AG09309 (cell line): ENCODE measurements at places on chromosomes 4 and X.
A peak's percentile ranks its signal among the peaks of the same experiment; 100 is the strongest.

DNA sequence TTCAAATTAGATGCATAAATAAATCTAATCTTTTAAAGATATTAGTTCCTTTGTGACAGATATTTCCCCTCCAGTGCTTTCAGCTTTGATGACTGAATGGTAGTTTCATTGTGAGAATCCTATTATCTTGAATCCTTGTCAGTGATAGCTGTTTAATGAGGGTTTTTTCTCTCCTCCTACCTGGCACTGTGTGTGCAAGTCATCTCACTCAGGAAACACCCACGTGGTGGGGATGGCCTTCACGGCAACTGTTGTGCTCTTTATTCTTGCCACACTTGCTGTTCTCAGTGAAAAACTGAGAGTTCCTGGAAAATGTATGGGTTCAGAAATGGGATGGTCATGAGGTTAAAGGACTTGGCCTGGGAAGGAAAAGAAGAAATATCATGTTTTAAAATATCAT is 129.9 kb downstream of the SPRY1 start:
- no peak for DNase-seq

- no peak for DNase-seq
Observed at GRCh38 chr4:149980941-149981340, 97.3 kb upstream of the DCLK2 start.

DNA sequence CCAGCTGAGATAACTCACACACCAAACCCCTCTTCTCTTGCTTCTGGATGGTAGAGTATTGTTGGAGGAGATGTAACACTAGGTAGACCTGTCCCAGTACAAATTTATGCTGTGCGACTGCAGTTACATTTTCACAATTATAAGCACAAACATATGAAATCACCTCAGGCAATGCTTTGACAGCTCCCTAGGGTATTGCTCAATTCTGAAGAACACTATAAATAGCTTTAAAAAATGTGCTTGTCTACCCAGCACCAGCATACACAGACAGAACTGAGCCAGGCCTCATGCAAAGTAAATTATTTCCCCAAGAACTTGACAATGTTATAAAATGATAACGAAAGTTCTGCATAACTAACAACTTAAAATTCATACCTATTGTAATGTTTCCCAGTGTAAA is 1999.1 kb upstream of the ADGRL3 start:
- DNase-seq, result no peak

- DNase-seq, result no peak
Observed at GRCh38 chr4:10620935-10621488, 63.6 kb downstream of the CLNK start.

DNA sequence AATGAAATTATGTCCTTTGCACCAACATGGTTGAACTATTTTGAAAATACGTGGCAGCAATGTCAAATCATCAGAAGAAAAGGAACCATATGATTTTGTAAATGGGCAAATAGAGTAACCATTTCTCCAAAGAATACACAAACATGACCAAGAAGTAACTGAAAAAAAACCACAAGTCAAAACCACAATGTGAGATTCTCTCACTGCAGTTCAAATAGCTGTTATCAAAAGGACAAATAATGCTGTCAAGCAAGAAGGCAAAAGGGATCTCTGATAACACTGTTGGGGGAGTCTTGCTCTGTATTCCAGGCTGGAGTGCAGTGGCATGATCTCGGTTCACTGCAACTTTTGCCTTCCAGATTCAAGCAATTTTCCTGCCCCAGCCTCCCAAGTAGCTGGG is 280.8 kb upstream of the ZCCHC13 start:
- DNase-seq, result no peak

DNA sequence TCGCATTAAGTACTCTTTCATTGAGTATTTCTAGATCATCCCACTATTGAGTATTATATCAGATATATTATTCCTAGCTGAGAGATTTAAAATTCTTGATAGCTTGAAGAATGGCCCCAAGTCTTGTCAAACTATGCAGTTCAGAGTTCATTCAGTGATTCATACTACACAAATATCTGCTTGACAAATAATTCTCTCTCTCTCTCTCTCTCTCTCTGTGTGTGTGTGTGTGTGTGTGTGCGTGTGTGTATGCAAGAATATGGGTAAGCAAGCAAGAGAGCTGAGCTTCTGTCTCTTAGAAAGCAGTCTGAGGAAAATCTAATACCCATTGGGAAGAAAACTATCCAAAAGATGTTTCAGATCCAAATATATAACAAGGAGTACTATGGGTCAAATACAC is 142.0 kb downstream of the SLC10A7 start:
- DNase-seq, result no peak

- no peak for DNase-seq
Observed at GRCh38 chrX:109782994-109783700, 50.1 kb upstream of the ACSL4 start.

- no peak for DNase-seq
Observed at GRCh38 chrX:44068043-44068442, 94.9 kb upstream of the NDP start.

- no peak for DNase-seq
Observed at GRCh38 chrX:23855569-23855968, 52.2 kb downstream of the APOO start.

GRCh38 chr4:169791062-169791461 is 33.3 kb upstream of the HPF1 start:
- DNase-seq, result no peak

DNA sequence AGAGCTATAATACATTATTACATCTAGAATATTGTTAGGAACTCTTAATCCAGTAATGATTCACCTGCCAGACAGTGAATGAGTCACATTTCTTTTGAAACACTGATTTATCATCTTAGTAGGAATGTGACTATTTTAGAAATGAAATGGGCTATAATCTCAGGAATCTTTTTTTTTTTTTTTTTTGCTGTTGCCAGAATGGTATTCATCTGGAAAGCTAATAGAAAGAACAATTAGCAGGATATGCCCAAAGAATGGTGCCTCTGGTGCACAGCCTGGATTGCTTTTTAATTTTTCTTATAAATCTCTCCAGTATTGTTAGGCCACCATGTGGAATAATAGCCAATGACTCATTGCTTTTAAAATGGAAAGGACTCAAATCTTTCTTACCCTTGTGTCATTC is 181.1 kb upstream of the SMIM31 start:
- peak; percentile 5 for DNase-seq

DNA sequence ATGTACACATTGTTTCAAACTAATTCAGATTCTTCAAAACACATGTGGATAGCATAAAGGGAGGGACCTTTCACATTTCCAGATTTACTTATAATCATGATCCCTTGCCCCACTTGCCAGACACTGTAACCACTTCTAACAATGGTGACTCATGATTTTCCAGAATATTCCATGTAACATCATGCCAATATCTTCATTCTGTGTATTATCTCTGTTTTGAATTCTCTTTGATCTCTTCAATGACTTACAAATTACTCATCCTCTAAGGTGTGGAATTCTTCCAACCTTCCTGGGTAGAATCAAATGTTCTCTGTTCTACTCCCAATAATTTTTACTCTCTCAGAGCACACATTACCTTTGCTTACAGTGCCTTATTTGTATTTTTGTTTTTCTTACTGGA is 517.1 kb downstream of the PCDH7 start:
- DNase-seq, result no peak

DNA sequence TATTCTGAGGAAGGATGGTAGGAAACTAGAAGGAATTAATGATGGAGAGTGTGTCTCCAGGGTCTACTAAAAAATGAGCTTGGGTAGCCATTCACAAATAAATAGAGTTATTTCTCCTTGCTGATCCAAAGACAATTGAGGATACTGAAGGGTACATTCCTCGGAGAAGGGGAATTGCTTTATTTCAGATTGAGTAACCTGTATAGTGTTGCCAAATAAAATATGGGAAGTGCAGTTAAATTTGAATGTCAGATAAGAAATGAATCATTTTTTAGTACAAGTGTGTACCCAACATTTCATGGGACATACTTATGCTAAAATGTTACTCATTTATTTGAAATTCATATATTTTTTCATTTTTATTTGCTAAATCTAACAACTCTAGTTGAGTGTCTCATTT is 16.0 kb upstream of the VSIG1 start:
- DNase-seq, result no peak

DNA sequence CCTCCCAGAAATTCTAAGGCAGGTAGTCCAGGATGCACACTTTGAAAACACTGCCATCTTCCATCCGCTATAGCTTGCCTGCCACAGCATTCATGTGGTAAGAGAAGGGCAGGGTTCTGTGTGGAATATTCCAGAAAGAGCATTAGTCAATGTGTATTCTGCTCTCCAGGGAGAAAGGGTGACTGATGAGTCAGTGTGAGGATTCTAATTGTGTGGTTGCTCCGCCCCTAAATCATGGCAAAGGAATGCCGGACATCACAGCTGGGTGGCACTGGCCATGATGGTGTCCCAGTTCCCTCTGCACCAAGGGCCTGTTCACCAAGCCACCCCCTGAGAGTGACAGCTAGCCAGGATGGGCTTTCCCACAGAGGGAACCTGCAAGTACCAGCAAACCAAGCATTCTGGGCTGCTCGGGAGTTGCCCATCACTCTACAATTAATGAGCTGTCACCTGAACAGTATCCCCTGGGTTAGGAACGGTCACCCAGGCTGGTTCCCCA is 9.5 kb downstream of the IDS start:
- peak; percentile 39 for DNase-seq

- DNase-seq, result no peak
Observed at GRCh38 chrX:36642052-36642451, 366.1 kb upstream of the FAM47C start.

DNA sequence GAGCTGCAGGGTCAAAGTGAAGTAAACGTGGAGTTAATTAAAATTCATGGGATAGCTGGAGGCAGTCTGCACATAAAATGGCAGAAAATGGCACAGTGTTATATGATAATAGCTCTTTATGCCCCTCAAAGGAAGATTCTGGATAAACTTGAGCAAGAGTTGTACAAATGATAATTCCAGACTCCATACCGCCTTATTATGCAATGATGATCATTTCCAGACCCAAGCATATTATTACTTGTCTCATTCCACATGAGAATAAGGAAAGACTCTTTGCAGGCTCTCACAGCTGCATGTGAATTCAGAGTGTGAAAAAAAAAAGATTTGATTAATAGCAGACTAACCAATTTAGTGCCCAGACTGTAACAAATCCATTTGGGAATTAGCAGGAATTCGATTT is 105.4 kb downstream of the STK32B start:
- no peak for DNase-seq

- DNase-seq, result no peak
Observed at GRCh38 chr4:116401293-116401692, 684.1 kb downstream of the TRAM1L1 start.

- DNase-seq, result no peak
Observed at GRCh38 chr4:99875071-99875470, 19.2 kb downstream of the LAMTOR3 start.

DNA sequence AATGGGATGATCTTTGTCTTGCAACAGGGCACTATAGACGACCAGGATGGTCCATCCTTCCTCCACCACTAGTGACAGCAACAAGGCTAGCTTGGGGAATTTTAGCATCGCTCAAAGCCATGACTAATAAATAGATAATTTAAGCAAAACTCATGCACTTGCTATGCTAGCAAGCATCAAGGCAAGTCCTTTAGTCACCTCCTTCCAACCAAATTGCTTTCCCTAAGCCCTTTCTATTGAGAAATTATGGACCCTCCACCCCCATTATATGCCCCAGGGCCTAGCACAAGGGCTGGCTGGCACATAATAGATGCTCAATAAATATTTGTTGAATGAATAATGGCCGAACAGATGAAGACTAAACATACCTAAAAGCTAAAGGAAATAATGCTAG is 28.6 kb downstream of the SLC16A2 start:
- DNase-seq, result peak; percentile 49

DNA sequence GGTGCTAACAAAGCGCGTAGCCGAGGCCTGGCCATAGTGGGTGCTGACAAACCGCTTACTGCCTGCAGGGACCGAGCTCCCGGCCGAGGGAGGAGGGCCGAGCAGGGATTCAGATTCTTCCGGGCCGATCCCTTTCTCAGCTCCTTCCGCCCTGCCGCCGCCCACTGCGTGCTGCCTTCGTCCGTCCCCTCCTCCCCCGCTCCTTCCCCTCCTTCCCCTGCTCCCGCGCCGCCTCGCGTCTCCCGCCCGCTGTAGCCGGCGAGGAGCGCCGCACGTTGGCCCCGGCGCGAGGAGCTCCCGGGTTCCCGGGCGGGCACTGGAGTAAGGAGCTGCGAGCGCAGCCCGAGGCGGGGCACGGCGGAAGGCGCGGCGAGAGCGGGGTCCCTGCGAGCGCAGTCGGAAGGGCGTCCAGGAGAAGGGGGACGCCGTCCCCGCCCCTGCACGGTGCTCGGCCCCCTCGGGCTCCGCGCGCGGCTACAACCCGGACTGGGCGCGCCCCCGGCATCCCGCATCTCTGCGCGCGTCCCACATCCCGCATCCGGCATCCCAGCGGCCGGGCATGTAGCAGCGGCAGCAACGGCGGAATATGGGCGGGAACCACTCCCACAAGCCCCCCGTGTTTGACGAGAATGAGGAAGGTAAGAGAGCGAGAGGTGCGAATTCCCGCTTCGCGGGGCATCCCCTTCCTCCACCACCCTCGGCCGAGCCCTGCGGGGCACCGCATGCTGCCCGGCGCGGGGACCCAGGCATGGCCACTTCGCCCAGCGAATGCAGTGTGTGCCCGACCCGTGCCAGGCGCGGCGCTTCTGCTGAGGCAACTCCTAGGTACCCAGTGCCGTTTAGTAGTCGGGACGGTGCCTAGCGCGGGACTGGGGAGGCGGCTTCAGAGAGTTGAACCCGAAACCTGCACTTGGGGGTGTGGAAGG is at the start of gene STK32B:
Gene STK32B (plus strand): TSS at position 203 of the 926 bp plus-strand sequence.
- DNase-seq, result peak; percentile 40

DNA sequence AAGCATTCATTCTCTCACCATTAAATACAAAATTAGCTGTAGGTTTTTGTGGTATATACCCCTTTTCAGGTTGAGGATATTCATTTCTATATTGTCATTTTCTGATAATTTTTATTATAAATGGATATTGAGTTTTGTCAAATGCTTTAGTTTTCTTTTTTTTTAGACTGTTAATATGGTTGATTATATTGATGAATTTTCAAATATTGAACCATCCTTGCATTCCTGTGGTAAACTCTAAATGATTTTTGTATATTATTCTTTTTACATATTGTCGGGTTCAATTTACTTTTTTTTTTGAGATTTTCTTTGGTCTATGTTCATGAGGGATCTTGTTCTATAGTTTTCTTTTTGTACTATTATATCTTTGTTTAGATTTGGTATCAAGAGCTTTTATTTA is 165.1 kb downstream of the GPAT3 start:
- no peak for DNase-seq

GRCh38 chr4:15420642-15421041 is 7.2 kb upstream of the C1QTNF7 start:
- DNase-seq, result no peak
